ENCODE measurements at places on chromosomes 1 and 21. TPM values are rescaled to one million over a fixed set of nuclear protein-coding genes. Genes with fewer than 3 reads are reported as not detected.

The MEX3A gene
- total RNA-seq, result 0.90 TPM

The LCE3D gene
- total RNA-seq, result not detected

The GRIK3 gene
- total RNA-seq, result not detected

The RALGPS2 gene
- 74.7 TPM for total RNA-seq

The EFCAB7 gene
- total RNA-seq, result 15.7 TPM

The ODF2L gene
- total RNA-seq, result 65.9 TPM

The ZNF670 gene
- 2.0 TPM for total RNA-seq

The LHX8 gene
- total RNA-seq, result not detected

The CFHR5 gene
- total RNA-seq, result not detected

The PAQR6 gene
- not detected for total RNA-seq

The SLC35F3 gene
- not detected for total RNA-seq

The SLC22A15 gene
- total RNA-seq, result 7.2 TPM

The HTR6 gene
- 0.09 TPM for total RNA-seq

The BRINP3 gene
- total RNA-seq, result 2.3 TPM

The NES gene
- 44.5 TPM for total RNA-seq

The PADI4 gene
- total RNA-seq, result not detected

The ACBD6 gene
- total RNA-seq, result 54.0 TPM

The RAB7B gene
- total RNA-seq, result 7.4 TPM

The S100A10 gene
- total RNA-seq, result 340 TPM

The AHDC1 gene
- total RNA-seq, result 19.1 TPM

The YOD1 gene
- 10.1 TPM for total RNA-seq

The LYPD8 gene
- not detected for total RNA-seq

The IGSF3 gene
- total RNA-seq, result not detected

The ANKRD34A gene
- 0.99 TPM for total RNA-seq

The GFI1 gene
- total RNA-seq, result 0.65 TPM

The ZNF593OS gene
- total RNA-seq, result not detected

The MASP2 gene
- not detected for total RNA-seq

The MRAP gene
- not detected for total RNA-seq

The CDK18 gene
- 0.27 TPM for total RNA-seq

The REN gene
- total RNA-seq, result not detected

The PDC gene
- 0.27 TPM for total RNA-seq

The PALMD gene
- total RNA-seq, result 6.0 TPM

The WDR47 gene
- total RNA-seq, result 26.0 TPM

The BTBD19 gene
- total RNA-seq, result 5.4 TPM

The TTLL7 gene
- total RNA-seq, result 16.0 TPM
